SW 1271 (cell line): ENCODE measurements at places on chromosomes 1 and 21.

- DNase-seq: no peak
Observed at GRCh38 chr1:54391450-54392209, 14.6 kb downstream of the SSBP3 start.

GRCh38 chr21:40166291-40166843, 299.1 kb downstream of the PCP4 start:
- DNase-seq: no peak

- no peak for DNase-seq
Observed at GRCh38 chr21:25857308-25858074, 122.7 kb downstream of the GABPA start.

GRCh38 chr21:30058928-30059327, 107.7 kb downstream of the CLDN17 start:
- no peak for DNase-seq

DNA sequence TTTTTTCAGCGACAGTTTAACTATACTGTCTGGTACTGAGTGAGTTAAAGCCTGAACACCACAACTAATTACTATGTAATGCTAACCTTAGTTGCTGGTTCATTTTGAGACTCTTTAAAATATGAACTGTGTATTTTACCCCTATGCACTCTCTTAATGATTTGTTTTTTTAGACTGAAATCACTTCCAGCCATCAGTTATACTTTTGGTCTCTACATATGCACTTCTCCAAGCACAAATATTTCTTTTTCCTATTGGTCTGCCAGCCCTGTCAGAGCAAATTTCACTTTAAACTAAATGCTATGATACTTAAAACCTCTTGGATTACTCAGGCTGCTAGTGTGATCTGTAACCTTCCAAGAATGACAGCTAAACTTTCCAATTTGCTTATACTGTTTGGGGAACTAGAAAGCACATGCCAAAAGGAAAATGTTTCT, 38.1 kb upstream of the SCYL3 start:
- no peak for DNase-seq

DNA sequence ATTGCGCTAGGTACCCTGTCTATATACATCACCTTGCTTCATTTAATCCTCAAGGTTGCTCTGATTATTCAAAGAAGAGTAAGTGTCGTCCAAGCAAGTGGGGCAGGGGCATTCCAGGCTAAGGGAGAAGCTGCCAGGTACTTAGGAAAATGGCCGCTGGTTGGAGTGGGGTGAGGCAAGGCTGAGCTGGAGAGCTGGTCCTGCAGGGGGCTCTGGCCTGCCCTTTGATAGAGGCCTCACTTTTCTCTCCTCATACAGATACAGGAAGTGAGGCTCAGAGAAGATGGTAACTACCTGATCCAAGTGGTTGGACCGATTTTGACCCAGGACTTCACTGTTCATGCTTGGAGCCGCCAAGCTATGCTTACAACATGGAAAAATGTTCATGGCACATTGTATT, 86.9 kb upstream of the ZBTB40 start:
- DNase-seq: no peak

- DNase-seq: no peak
Observed at GRCh38 chr1:218817691-218818465, 355.8 kb upstream of the LYPLAL1 start.

GRCh38 chr1:167052389-167052788, 37.8 kb downstream of the GPA33 start:
- no peak for DNase-seq

DNA sequence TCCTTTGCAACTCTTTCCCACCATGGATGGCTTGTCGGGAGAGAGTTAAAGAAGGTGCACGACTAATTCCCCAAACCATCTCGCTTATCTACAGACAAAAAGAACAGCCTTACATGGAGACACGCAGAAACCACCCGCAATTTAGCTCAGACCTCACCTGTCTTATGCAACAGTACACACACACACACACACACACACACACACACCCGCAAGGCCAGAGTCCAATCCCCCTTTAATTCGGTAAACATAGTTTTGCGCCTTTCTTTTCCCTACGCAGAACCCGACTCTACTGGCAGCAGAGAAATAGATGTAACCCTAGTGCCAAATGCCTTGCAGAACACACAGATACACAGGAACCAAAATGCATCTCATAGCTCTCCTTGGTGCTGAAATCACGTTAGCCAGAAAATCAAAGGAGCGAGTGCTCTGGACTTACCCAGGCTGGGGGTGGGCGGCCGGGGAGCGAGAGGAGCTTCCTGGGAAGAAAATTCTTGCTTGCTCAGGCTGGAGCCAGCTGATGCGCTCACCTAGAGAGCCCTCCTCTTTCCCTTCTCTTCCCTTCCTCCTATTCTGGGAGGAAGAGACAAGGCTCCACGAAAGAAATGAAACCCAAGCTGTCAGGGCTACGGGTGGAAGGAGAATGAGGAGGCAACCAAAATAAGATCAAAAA, 470 bp downstream of the TNR start:
- no peak for DNase-seq

GRCh38 chr1:62530516-62531154, 66.7 kb upstream of the ANGPTL3 start:
- no peak for DNase-seq

DNA sequence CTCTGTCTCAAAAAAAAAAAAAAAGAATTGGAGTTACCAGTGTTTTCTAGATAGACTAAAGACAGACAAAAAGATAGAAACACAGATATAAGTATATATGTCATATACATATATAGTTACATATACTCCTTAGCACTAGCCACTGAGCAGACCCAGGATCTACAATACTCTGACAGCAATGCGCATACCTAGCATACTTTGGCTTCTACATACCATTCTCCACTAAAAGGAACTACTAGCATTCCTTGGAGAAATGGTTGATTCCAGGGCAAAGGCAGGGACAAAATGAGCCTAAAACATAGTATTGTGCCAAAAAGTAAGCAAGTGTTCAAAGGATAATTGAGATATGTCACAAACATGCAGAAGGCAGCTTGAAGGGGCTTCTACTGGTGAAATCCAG, 22.7 kb downstream of the SYNJ1 start:
- DNase-seq: peak; percentile 8

- no peak for DNase-seq
Observed at GRCh38 chr21:17455451-17455850, 57.4 kb upstream of the CXADR start.

DNA sequence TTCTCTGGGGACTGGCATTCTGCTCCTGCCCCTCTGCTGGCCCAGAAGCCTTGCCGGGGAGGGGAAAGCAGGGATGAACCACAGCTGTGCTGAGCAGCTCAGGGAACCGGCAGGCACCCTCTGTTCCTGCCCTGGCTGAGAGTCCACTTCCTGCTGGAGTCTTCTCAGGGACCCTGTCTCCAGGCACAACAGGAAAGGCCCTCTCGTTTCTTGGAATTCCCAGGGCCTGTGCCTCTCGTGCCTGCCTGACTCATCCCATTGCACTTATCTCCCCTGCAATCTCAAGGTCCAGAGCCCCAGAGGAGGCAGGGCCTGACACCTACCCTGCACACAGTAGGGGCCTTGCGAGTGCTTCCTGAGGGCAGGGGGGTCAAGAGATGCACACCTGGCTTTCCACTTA, 1.1 kb upstream of the EDN2 start:
- DNase-seq: peak; percentile 6

GRCh38 chr1:101407505-101408211, 170.8 kb downstream of the S1PR1 start:
- DNase-seq: no peak

DNA sequence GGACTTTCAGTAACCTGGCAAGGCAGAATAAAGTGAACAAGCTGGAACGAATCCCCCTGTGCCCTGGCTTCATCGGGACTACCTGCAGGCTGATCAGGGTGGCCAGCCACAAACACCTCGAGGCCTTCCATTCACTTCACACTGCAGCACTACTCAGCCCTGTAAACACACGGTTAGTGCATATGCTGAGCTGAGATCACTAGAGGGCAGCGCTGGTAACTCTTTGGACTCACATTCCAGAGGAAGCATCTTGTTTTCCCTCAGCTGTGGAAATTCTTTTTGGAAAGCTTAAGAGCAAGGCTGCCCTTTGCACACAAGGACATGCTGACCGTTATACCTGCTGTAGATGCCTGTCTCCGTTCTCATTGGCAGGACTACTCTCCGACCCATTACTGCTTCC, 32.1 kb downstream of the PCSK9 start:
- peak; percentile 17 for DNase-seq

DNA sequence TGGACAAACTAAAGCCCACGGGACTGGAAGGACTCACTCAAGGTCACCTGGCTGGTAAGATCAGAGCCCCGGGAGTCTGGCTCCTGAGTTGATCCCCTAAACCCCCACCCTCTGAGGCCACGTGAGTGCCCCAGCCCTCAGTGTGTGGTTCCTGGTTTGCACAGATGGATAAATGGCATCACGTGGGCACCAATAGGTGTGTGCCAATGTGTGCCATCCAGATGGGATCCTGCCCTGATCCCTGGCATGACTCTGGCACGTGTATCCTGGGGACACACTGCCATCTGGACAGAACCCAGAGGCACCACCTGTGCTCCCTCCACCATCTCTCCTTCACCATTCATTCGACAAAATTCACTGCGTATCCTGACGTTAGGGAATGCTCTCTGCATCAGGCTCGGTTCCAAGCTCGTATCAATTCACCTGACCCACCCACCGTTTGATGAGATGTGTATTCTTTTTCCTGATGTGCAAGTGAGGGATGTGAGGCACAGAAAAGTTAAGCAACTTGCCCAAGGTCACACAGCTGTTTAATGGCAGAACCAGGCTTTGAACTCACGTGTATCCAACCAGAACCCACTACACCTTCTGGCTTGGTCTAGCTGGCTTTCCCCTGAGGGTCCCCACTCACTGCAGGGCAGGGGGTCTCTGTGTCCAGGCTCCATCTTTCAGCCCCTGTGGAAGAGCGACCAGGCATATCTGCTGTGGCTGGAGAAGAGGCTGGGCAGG, 49.8 kb upstream of the PAX7 start:
- no peak for DNase-seq

GRCh38 chr1:18901952-18902522, 318 bp downstream of the ALDH4A1 start:
- DNase-seq: no peak

- no peak for DNase-seq
Observed at GRCh38 chr21:46078322-46078977, 19.5 kb upstream of the COL6A2 start.

- no peak for DNase-seq
Observed at GRCh38 chr1:45442272-45442671, 48.7 kb downstream of the TESK2 start.

DNA sequence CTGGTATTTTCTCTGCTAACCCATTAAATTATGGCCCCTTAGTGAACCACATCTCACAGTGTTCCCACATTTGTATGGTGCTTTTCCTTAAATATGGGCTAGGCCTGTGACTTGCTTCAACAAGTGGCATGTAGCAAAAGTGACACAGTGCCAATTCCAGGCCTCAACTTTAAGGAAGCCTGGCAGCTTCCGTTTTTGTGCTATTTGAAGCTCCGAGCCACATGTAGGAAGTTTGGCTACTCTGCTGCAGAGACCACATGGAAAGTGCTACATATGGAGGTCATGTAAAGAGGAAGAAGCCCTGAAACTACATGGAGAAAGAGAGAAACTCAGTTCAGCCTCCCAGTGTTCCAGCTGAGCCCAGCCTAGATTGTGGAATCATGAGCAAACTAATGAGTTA, 28.5 kb upstream of the DR1 start:
- DNase-seq: no peak

DNA sequence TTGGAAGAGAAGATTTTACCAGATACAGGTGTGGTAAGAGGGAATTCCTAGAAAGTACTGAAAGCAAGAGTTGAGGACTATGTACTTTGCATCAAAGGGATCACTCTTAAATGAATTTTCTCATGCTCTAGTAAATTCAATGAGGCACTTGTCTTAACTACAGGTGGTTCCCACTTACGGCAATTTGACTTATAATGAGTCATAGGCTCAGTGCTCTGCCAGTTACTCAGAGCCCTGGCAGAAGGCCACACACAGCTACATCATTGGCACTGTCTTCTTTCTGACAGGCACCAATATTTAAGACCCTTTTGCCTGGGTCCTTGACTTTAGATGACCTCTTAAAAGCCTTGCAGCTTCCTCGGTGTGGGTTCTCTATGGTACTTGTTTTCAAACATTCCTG, 15.9 kb upstream of the ADAMTS5 start:
- no peak for DNase-seq

DNA sequence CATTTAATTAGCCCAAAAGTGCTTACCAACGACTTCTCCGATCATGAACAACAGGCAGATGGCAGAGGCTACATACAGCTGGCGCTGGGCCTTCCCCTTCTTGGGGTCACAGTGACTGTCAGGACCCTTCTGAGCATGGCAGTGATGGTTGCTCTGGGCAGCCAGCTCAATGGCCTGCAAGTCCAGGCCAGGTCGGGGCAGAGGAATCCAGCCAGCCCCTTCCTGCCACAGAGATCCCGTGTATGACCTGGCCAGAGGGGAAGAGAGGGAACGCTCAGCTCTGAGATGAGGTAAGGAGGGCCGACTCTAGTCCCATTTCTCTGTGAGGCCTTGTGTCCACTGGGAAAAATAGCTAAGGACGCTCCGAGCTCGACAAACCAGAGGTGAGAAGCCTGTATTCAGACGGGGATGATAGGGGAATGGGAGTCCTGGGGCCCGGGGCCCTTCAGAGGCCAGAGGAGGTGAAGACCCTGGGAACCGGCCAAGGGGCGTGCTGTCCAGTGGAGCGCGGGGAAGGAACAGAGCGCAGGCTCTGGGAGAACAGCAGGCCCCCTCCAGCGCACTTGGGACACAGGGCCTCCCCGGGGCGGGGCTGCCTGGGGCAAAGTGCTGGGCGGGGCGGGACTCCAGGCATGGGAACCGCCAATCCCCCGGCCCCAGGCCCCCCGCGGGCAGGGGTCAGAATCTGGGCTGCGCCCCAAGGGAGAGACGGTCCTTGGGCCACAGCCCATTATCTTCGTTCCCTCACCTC, 772 bp downstream of the SLC30A2 start:
- DNase-seq: no peak

- no peak for DNase-seq
Observed at GRCh38 chr1:236762410-236762809, 32.7 kb upstream of the MTR start.

DNA sequence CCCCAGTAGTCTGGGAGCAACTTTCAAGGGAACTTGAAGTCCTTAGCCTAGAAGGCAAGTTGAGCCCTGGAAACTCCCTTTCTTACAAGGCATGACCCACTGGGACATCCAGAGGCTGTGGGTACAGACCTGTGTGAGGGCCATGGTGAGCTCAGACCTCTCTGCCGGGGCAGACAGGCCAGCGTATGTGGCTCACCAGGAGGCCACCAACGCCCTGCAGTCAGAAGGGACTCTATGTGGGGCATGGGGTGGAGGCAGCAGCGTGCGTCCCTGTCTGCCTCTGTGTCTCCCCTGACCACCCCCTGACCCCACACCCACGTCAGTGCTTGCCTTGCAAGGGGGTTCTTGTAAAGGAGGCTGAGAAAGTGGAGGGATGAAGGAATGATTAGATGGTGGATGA, 10.8 kb downstream of the COQ8A start:
- DNase-seq: no peak

- no peak for DNase-seq
Observed at GRCh38 chr1:159925719-159926078, 392 bp upstream of the TAGLN2 start.
